ENCODE measurements at places on chromosomes 4 and X. TPM values are rescaled to one million over a fixed set of nuclear protein-coding genes. Genes with fewer than 3 reads are reported as not detected.

The PAGE5 gene
- not detected for total RNA-seq

The EPGN gene
- total RNA-seq, result 6.9 TPM

The SCML1 gene
- 11.8 TPM for total RNA-seq

The COL4A6 gene
- 10.3 TPM for total RNA-seq

The ARHGAP24 gene
- total RNA-seq, result 40.0 TPM

The GAGE13 gene
- total RNA-seq, result not detected

The NWD2 gene
- 0.49 TPM for total RNA-seq

The SERTM2 gene
- total RNA-seq, result 28.2 TPM

The AKAP17A gene
- 49.8 TPM for total RNA-seq

The TMSB4X gene
- total RNA-seq, result 3,119 TPM

The ZNF81 gene
- total RNA-seq, result 6.9 TPM

The PLXNA3 gene
- total RNA-seq, result 20.1 TPM

The CC2D2A gene
- 33.1 TPM for total RNA-seq

The REST gene
- 24.6 TPM for total RNA-seq

The GAGE12J gene
- total RNA-seq, result not detected

The CYP2U1 gene
- 19.6 TPM for total RNA-seq

The DMD gene
- 25.8 TPM for total RNA-seq

DNA sequence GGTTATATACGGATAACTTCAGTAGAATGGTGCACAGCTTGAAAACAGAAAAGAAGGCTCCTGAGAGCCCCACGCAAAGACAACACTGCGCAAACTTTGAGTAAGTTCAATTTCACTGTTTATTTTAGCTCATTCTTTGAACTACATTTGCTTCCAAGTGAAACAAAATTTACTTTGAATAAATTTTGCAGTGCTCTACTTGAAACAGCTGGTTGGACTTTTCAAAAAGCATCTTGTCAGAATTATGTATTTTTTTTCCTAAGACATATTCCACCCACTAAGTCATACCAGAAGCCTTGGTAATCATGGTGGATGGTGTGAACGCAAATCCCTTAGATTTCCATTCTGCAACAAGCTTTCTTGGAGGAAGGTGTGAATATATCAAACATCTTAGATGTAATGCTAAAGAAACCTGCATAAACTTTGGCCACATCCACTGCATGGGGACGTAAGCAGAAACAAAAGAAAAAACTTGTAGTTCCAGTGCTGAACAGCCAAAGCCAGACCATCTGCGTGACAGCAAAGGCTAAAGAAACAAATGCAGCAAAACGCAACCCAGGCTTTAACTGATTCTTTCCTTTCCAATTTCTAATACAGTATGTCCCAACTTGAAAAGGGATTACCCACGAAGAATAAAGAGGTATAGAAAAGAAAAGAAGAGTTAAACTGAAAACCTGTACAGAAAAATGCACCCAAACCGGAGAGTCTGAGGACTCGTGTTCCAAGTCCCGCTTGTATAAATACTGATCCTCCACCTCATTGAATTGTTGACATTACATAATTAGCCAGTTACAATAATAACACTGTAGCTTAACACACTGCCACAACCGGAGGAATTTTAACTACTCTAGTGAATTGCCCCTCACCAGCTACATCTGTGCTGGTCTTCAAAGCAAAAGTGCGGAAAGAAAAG lies 90.9 kb downstream of the SH3RF1 start:
- no peak for DNase-seq

DNA sequence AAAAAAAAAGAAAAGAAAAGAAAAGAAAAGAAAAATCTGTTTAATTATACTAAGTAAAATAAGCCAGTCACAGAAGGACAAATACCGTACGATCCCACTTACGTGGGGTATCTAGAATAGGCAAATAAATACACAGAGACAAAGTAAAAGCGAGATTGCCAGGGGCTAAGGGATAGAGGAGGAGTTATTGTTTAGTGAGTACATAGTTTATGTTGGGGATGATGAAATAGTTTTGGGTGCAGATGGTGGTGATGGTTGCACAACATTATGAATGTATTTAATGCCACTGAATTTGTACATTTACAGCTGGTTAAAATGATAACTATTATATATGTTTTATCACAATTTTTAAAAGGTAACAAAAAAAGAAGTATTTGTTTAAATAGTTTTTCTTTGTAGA lies 7.1 kb downstream of the CA5B start:
- no peak for DNase-seq

- no peak for DNase-seq
Observed at GRCh38 chr4:90419124-90419711, 292.0 kb downstream of the CCSER1 start.

- DNase-seq, result no peak
Observed at GRCh38 chrX:3811331-3812311, 98.2 kb upstream of the PRKX start.

GRCh38 chrX:18617407-18617750 lies 54.5 kb downstream of the RS1 start:
- no peak for DNase-seq

DNA sequence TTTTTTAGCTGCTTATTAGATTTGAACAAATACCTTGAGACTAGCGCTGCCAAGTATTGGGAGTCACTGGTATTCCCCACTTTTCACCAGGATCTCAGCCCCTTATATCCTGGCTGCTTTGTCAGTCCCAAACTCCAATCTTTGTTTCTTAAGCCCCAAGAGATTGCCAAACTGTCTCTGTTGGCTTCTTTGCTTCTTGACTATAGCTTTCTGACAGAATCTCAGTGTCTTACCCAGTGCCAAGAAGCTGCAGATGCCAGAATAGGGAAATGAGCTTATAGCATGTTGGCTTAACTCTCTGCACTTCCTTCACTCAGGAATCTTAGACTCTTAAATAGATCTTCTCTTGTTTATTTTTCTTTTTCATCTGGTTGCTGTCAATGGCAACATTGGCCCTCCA lies 297.5 kb upstream of the DCAF8L1 start:
- DNase-seq, result no peak

GRCh38 chrX:104330966-104331365 lies 76.2 kb upstream of the ESX1 start:
- DNase-seq, result no peak

- no peak for DNase-seq
Observed at GRCh38 chr4:150049682-150050081, 28.6 kb upstream of the DCLK2 start.

DNA sequence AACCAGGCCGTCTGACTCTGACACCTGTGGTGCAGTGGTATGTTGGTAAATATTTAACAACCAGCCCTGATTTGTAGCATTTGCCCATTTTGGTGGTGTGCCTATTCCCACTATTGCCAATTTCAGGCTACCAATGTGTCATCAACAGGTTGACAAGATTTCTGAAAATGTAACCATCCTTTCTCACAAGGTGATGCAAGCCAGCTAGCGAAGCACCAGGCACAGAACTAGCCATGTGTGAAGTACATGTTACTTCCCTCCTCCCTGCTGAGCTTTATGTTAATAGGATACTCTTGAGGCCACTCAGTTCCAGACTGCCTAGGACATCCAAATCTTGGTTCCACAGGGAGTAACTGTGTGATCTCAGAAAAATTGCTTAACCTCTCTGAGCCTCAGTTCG lies 7.2 kb upstream of the MAMLD1 start:
- DNase-seq, result no peak

DNA sequence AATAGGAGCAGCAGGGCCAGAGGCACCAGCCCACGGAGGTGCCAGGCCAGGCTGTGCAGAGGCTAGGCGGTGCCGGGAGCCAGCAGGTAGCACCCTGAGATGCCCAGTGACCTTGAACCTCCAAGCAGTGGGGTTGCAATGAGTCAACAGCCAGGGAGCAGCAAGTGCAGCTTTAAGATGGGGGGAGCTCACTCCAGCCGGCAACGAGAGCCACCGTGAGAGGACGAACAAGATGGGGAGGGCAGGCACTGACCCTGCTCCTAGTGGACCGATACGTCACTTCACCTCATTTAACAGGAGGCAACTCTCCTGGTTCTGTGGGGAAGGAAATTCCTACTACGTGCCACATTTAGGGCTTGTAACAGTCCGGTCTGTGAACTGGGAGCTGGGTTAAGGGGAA lies 4.8 kb downstream of the LETM1 start:
- no peak for DNase-seq

- no peak for DNase-seq
Observed at GRCh38 chr4:60822986-60823385, 377.1 kb upstream of the ADGRL3 start.

DNA sequence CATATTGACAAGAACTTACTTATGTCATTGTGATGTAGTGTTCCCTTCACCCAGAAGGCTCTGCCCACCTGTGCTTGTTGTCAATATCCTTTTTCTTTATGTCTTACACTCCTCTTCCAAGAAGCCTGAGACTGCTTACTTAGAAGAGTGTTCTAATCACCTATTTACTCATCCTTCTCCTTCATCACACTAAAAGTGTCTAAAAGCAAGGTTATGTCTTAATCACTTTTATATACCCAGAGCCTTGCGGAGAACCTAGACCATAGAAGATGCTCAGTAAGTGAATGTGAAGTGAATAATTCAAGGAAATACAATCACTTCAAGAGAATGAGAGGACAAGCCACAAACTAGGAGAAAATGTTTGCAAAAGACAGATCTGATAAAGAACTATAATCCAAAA lies 177.6 kb upstream of the S100G start:
- DNase-seq, result no peak

DNA sequence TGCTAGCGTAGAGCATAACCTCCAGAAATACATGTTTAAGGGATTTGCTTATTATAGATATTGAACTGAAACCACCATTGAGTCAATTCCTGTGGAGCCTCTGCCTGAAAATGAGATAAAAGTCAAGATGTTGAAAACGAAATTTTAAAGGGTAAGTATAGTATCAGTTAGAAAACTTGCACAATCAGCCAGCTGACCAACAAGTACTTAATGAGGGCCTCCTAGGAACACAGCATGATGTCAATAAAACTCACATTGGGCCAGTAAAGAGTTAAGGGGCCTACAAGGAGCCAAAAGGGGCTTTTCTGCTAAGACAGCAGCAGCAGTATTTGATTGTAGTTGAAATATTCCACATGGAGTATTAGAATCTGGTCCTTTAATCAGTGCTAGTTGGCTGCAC lies 314.1 kb upstream of the PPARGC1A start:
- DNase-seq, result no peak

- no peak for DNase-seq
Observed at GRCh38 chr4:3221184-3221494, 27.8 kb upstream of the MSANTD1 start.

GRCh38 chr4:70564033-70564432 lies 28.0 kb upstream of the AMBN start:
- DNase-seq, result no peak

- no peak for DNase-seq
Observed at GRCh38 chrX:20727447-20727846, 460.7 kb upstream of the RPS6KA3 start.

GRCh38 chr4:155632310-155632840 lies 34.3 kb upstream of the GUCY1A1 start:
- DNase-seq, result no peak

GRCh38 chr4:116323606-116324005 lies 761.8 kb downstream of the TRAM1L1 start:
- DNase-seq, result no peak

GRCh38 chr4:11131491-11131890 lies 297.2 kb downstream of the HS3ST1 start:
- no peak for DNase-seq

GRCh38 chr4:122403861-122404260 lies 25.1 kb downstream of the ADAD1 start:
- DNase-seq, result no peak

DNA sequence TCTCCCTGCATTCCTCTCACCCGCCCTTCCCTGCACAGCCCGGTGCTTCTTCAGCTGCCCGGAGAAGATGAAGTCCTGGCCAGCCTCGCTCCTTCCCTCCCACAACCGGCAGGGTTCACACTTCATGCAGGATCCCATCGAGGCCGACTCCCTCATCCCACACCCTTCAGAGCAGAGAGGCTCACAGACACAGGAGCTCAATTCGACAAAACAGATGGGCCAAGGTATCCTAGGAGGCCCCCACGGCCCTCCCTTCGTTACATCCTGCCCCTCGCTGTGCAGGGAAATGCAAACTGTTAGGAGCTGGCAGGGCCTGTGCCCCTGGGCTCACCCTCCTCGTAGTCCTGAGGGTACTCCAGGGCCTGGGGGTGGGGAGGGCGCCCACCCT lies 238.1 kb downstream of the DHRSX start:
- no peak for DNase-seq

DNA sequence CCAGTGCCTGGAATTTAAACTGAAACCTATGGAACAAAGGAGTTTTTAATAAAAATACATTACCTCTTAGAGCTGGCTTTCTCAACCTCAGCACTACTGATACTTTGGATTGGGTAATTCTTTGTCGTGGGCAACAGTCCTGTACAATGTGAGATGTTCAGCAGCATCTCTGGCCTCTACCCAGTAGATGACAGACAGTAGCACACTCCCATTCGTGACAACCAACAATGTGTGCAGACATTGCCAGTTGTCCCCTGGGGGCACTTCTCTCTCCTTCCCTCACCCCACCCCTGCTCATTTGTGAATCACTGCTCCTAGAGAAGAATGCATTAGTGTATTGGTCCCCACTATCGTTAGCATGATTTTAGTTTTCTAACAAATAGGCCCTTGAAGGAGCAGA lies 16.2 kb downstream of the GPAT3 start:
- DNase-seq, result no peak

- DNase-seq, result no peak
Observed at GRCh38 chr4:126906466-126906865, 726.3 kb upstream of the INTU start.

DNA sequence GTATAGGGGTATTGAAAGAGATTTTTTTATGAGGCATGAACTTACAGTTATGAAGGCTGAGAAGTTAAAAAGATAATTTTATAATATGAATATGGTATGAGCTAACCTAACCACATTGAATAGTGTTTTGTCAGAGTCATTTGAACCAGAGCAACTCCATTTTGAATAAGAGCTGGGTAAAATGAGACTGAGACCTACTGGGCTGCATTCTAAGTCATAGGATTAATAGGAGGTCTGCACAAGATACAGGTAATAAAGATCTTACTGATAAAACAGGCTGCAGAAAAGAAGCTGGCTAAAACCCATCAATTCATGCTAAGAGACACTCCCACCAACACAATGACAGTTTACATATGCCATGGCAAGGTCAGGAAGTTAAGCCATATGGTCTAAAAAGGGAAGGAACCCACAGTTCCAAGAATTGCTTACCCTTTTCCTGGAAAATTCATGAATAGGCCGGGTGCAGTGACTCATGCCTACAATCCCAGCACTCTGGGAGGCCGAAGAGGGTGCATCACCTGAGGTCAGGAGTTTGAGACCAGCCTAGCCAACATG lies 209.2 kb downstream of the TECRL start:
- DNase-seq, result no peak

DNA sequence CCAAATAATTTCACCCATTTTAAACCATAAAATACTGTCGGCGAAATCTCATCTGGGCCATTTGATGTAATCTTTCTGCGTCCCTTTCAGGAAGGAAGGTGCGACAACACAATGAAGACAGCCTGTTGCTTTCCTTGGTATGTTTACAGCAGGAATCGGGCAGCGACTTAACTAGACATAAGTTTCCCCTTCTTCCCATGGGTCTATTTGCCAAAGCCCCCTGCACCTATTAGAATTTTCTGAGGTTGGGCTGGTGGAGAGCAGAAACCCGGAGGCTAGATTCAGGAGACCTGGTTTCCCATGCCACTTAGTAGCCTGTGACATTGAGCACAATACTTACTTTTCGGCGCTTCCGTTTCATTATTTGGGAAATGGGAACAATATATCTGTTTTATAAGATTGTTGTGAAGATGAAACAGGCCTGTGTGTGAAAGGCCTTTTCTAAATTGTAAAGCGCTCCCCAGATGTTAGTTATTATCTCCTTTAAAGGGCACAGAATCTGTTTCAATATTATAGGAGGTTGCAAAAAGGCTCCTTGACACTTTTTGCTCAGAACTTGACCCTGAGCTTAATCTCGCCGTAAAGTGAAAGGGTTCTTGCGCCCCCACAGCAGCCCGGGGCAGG lies 552 bp upstream of the AFF1 start:
- DNase-seq, result no peak

- no peak for DNase-seq
Observed at GRCh38 chr4:150310159-150310895, 232.1 kb downstream of the DCLK2 start.

Data from vagina (tissue), 2 donors.